Panc1 (cell line): ENCODE measurements at places on chromosomes 6 and 20. TPM values are rescaled to one million over a fixed set of nuclear protein-coding genes. Genes with fewer than 3 reads are reported as not detected.

DNA sequence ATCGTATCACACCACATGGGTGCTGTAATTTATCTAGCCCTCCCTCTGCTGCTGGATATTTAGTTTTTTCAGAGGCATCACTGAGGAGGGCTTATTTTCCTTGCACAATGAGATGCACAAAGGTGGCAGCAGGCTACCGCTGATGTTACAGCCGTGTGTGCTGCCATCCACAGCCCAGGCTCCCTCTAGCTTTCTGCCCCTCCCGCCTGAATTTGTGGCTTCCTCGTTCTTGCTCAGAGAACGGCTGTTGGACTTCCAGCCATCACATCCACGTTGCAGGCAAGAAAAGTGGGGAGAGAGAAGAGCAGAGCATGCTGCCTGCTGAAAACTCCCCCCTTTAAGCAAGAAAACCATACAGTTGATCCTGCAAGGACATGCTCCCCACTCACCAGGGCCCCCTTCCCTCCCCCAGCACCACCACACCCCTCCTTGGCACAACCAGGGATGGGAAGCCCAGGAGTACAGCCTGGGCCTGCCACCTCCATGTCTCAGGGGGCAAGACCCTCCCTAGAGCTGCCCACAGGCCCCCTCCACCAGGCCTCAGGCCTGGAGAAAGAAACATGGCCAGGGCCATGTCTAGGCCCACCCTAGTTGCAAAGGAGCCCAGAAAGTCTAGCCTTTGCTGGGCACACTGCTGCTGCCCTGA lies 102.6 kb downstream of the MRPL14 start:
- no peaks in the 10 kb centered on the region for H3K4me1 ChIP-seq
- H3K36me3 ChIP-seq = no peaks in the 10 kb centered on the region
- H3K27me3 ChIP-seq = no peaks in the 10 kb centered on the region
- no peak overlapping the region for H3K4me3 ChIP-seq

DNA sequence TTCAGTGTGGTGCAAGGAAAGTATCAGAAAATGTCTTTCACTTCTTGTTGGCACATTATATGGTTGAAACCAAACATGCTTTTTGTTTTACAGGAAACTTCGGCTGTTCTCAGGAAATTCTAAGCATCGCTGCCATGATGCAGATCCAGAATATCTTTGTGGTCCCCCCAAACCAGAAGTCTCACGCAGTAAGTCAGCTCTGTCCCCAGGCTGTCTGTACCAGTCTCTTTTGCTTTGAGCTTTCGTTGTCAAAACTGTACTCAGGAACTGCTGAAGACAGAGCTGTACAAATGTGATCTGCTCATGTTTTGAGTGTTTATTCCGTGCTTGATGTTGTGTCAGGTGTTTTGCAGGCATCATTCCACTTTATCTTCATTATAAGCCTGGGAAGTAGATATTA lies 59.6 kb downstream of the DHX35 start:
- H3K4me1 ChIP-seq = no peaks in the 10 kb centered on the region
- H3K36me3 ChIP-seq = peaks cover 9% of the 10 kb centered on the region
- H3K27me3 ChIP-seq = no peaks in the 10 kb centered on the region
- H3K4me3 ChIP-seq = no peak overlapping the region
- DNase-seq = no peak

The IL17F gene
- not detected for total RNA-seq

GRCh38 chr6:15842727-15843117 lies 179.9 kb upstream of the DTNBP1 start:
- no peak overlapping the region for H3K27ac ChIP-seq
- DNase-seq = no peak
- no peak overlapping the region for H3K4me3 ChIP-seq
- no peaks in the 10 kb centered on the region for H3K36me3 ChIP-seq
- H3K4me1 ChIP-seq = no peaks in the 10 kb centered on the region

DNA sequence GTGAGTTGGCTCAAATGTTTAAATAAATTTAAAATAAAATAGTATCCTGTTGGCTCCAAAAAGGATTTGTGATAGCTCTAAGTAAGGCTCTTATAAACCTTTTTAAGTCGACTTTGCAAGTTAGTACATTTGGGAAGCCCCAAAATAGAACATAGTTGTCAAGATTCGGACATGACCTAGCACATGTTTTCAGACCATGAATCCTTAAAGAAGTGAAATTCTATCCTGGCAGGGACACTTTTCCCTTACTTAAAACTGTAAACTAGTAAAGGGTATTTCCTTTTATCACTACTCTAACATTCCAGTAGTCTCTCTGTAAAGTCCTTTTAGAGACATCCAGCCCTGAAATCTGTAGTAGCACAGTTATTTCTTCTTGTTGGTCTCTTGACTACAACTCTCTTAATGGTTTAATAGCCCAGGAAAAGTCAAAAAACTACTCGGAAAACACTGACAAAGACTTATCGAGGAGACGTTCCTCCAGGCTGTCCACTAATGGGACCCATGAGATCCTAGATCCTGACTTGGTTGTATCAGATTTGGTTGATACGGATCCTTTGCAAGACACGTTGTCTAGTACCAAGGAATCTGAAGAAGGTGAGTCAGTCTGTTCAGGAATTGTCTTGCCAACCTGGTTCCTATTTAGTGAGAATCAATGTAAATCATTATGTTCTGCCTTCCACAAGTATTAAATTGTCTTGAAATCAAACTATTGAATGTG lies 83.6 kb downstream of the SCAND1 start:
- H3K27me3 ChIP-seq = no peaks in the 10 kb centered on the region
- H3K27ac ChIP-seq = peak overlapping the region; percentile 82
- peak; percentile 35 for DNase-seq
- H3K4me3 ChIP-seq = peak overlapping the region; percentile 12; the same call in 1 of the 2 replicates
- peaks cover 18% of the 10 kb centered on the region for H3K4me1 ChIP-seq
- H3K36me3 ChIP-seq = peaks cover 2% of the 10 kb centered on the region; the same call in 1 of the 2 replicates

DNA sequence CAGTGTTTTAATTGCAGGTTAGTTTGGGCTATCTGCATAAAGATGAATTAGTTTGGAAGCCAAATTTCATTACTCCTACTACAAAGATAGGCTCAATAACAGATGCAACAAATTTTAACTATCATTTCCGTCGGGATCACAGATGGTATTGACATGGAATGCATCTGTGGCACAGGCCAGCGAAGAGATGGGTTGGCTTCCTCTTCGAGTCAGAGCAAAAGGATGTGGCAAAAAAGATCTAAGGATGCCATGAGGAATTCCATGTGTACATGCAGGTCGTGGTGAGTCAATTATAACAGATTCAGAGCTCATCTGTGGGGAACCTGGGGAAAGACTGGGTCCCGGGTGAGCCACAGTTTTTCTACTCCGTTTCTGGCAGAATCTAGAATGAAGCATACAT lies 83.0 kb upstream of the CITED2 start:
- no peak for DNase-seq
- H3K27ac ChIP-seq = no peak overlapping the region
- no peaks in the 10 kb centered on the region for H3K36me3 ChIP-seq
- no peak overlapping the region for H3K4me3 ChIP-seq

- no peak for DNase-seq
- no peaks in the 10 kb centered on the region for H3K36me3 ChIP-seq
- no peaks in the 10 kb centered on the region for H3K27me3 ChIP-seq
- no peak overlapping the region; the same call in 1 of the 2 replicates for H3K27ac ChIP-seq
- no peaks in the 10 kb centered on the region for H3K4me1 ChIP-seq
- H3K4me3 ChIP-seq = no peak overlapping the region
These were observed 529.6 kb upstream of the RNF217 start for GRCh38 chr6:124432620-124433019.

The DEFB132 gene
- total RNA-seq = 0.10 TPM

- H3K4me1 ChIP-seq = peaks cover 26% of the 10 kb centered on the region
- H3K36me3 ChIP-seq = no peaks in the 10 kb centered on the region; the same call in none of the 2 replicates
- peak overlapping the region; percentile 91 for H3K4me3 ChIP-seq
These were observed 671 bp downstream of the TAPBP start for GRCh38 chr6:33313105-33313708.

The TMEM242 gene
- 6.8 TPM for total RNA-seq

The NR2E1 gene
- total RNA-seq = 0.13 TPM

GRCh38 chr6:96460052-96460700 lies 61.4 kb upstream of the UFL1 start:
- H3K4me1 ChIP-seq = no peaks in the 10 kb centered on the region
- no peaks in the 10 kb centered on the region for H3K27me3 ChIP-seq
- H3K36me3 ChIP-seq = no peaks in the 10 kb centered on the region
- no peak for DNase-seq

GRCh38 chr6:150897400-150897943 lies 32.0 kb downstream of the MTHFD1L start:
- DNase-seq = no peak
- H3K27ac ChIP-seq = no peak overlapping the region
- peaks cover 7% of the 10 kb centered on the region for H3K36me3 ChIP-seq
- H3K4me1 ChIP-seq = no peaks in the 10 kb centered on the region; the same call in 1 of the 2 replicates

GRCh38 chr6:139448998-139449610 lies 74.7 kb upstream of the CITED2 start:
- H3K4me3 ChIP-seq = no peak overlapping the region
- no peak for DNase-seq
- no peak overlapping the region for H3K27ac ChIP-seq
- H3K4me1 ChIP-seq = no peaks in the 10 kb centered on the region
- no peaks in the 10 kb centered on the region for H3K27me3 ChIP-seq

DNA sequence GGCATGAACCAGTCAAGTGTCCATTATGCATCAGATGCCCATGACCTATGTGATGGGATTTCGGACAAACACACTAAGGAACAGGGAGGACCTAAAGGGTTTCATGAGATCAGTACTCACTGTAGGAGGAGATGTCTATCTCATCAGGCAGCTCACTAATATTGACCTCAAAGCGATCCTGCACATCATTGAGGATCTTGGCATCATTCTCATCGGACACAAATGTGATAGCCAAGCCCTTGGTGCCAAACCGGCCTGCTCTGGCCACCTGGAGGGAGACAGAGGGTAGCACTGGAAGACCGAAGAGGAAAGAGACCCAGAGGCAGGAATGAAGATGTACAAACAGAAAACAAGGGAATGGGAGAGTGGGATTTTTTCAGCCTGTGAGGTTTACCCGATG lies 1.9 kb downstream of the MCCD1 start:
- peaks cover 30% of the 10 kb centered on the region for H3K36me3 ChIP-seq
- H3K27me3 ChIP-seq = no peaks in the 10 kb centered on the region
- DNase-seq = no peak
- H3K4me1 ChIP-seq = peaks cover 4% of the 10 kb centered on the region; the same call in 1 of the 2 replicates

The SMLR1 gene
- 0.08 TPM for total RNA-seq
